H9 (cell line): ENCODE measurements at places on chromosomes 1 and 21.

GRCh38 chr1:230216896-230217295 is 149.9 kb downstream of the GALNT2 start:
- H3K27me3 ChIP-seq = no peaks in the 10 kb centered on the region
- no peak overlapping the region for H3K4me3 ChIP-seq
- no peak for DNase-seq
- H3K4me1 ChIP-seq = no peaks in the 10 kb centered on the region
- H3K36me3 ChIP-seq = no peaks in the 10 kb centered on the region; the same call in 1 of the 2 replicates

- no peaks in the 10 kb centered on the region for H3K27me3 ChIP-seq
- no peaks in the 10 kb centered on the region for H3K36me3 ChIP-seq
- no peak overlapping the region for H3K27ac ChIP-seq
- no peak overlapping the region for H3K4me3 ChIP-seq
These were observed 194.0 kb downstream of the C1orf94 start for GRCh38 chr1:34370748-34371147.

- no peak overlapping the region for H3K4me3 ChIP-seq
- peaks cover 21% of the 10 kb centered on the region for H3K36me3 ChIP-seq
- H3K27me3 ChIP-seq = no peaks in the 10 kb centered on the region
- no peak overlapping the region for H3K27ac ChIP-seq
- DNase-seq = no peak
These were observed 31.1 kb downstream of the ROR1 start for GRCh38 chr1:63804829-63805484.

DNA sequence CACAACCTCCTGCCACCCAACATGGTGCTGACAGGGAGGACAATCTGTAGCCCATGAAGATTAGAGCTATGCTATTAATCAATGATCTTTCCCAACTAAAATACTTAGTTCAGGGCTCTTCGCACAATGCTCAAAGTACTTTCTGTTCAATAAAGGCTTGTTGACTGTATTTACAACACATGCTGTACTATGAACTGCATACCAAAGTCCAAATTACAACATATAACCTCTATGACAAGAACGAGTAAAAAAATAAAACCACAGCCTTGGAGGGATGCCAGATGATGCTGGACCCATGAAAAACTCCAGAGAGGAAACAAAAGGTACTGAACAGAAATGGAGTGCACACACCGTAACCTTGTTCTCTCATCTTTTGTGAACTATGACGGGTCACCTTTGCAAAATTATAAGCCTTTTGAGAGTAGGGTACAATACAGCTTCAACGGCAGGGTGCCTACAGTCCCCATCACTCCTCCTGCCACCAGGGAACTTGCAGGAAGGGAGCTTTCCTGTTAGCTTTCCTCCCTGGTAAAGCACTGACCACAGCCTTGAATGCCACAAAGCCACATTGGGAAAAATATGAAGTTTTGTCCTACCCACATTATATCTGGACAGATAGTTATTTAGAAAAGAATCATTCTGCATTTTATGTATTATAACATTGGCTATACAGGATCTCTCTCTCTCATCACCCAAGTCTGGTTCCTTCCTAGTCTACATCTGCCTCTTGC is 175.6 kb downstream of the NRIP1 start:
- no peak for DNase-seq
- no peaks in the 10 kb centered on the region for H3K36me3 ChIP-seq
- no peaks in the 10 kb centered on the region for H3K27me3 ChIP-seq
- no peak overlapping the region for H3K27ac ChIP-seq
- no peak overlapping the region for H3K4me3 ChIP-seq

- no peak overlapping the region for H3K27ac ChIP-seq
- H3K4me1 ChIP-seq = no peaks in the 10 kb centered on the region
- H3K4me3 ChIP-seq = no peak overlapping the region
- no peak for DNase-seq
- no peaks in the 10 kb centered on the region for H3K27me3 ChIP-seq
- H3K36me3 ChIP-seq = no peaks in the 10 kb centered on the region; the same call in 2 of the 3 replicates
These were observed 150.5 kb downstream of the DPYD start for GRCh38 chr1:97770376-97770775.

- H3K36me3 ChIP-seq = no peaks in the 10 kb centered on the region
- H3K4me1 ChIP-seq = peaks cover 2% of the 10 kb centered on the region; the same call in 1 of the 2 replicates
- no peak overlapping the region for H3K27ac ChIP-seq
- H3K27me3 ChIP-seq = no peaks in the 10 kb centered on the region
- H3K4me3 ChIP-seq = no peak overlapping the region
These were observed 6.9 kb downstream of the PLA2G2D start for GRCh38 chr1:20112279-20113000.

- H3K36me3 ChIP-seq = no peaks in the 10 kb centered on the region
- no peak overlapping the region for H3K27ac ChIP-seq
- no peaks in the 10 kb centered on the region for H3K4me1 ChIP-seq
- H3K27me3 ChIP-seq = no peaks in the 10 kb centered on the region
These were observed 60.3 kb downstream of the CDC42BPA start for GRCh38 chr1:227257964-227258363.
